ENCODE measurements at places on chromosomes 12 and 14.

DNA sequence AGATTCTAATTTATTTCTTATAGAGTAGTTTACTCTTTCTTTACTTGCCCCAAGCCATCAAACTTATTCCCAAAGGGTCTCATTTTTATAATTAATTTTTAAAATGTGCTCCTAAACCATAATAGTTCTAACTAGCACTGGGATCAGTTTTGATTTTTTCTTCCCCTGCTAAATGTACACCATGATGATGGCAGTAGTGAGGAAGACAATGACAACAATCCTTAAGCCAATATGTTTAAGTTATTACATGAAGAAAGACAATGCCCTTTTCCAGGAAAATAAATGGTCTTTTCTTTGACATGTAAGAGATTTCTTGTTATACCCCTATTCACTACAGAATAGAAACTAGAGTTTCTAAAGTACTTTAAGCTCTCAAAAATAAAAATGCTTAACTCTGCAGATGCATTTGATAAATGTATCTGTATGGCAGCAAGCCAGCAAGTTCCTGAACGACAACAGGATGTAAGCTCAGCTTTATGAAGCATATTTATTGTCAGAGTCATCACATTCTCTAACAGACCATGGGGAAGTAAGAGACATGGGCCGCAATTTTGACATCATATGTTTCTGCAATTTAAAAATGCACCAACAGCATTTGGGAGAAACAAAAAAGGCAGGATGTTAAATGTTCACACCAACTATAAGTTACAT lies 36.0 kb upstream of the SNX6 start:
- peak; percentile 74 for DNase-seq

GRCh38 chr12:117342682-117343081 lies 18.7 kb downstream of the NOS1 start:
- DNase-seq = peak; percentile 90

- no peak for DNase-seq
Observed at GRCh38 chr12:66159123-66159522, 10.7 kb downstream of the TMBIM4 start.

GRCh38 chr12:117030187-117030900 lies 68.9 kb downstream of the TESC start:
- no peak for DNase-seq

- no peak for DNase-seq
Observed at GRCh38 chr14:69696633-69697557, 70.0 kb upstream of the SRSF5 start.

- DNase-seq = no peak
Observed at GRCh38 chr12:14654842-14655241, 41.6 kb downstream of the GUCY2C start.

- peak; percentile 4 for DNase-seq
Observed at GRCh38 chr14:62002642-62003041, 240.4 kb downstream of the SNAPC1 start.
